ENCODE measurements at places on chromosomes 11 and 22.

GRCh38 chr11:120310870-120311269, 14.2 kb upstream of the TLCD5 start:
- no peak for DNase-seq

- no peak for DNase-seq
Measured at GRCh38 chr11:14102766-14103165, 140.2 kb downstream of the SPON1 start.

GRCh38 chr11:110053848-110054414, 39.3 kb upstream of the ZC3H12C start:
- no peak for DNase-seq

DNA sequence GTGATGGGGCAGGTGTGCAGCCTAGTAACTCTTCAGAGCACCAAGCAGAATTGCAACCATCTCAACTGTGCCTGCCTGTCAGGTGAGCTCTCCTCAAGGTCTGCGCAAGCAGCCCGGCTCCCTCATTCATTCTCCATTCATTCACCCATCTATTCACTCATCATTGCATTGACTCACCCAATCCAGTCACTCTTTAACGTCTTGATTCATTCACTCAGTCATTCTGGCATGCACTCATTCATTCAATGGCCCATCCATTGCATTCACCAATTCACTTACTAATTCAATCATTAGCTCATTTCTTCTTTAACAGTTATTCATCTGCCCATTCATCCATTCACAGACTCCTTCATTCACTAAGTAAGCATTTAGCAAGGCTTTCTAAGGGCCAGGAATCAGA, 111.8 kb downstream of the PDE2A start:
- DNase-seq: no peak

All from sigmoid colon (tissue), 7 donors.